ENCODE measurements at places on chromosomes 3 and 15.
A peak's percentile ranks its signal among the peaks of the same experiment; 100 is the strongest.

DNA sequence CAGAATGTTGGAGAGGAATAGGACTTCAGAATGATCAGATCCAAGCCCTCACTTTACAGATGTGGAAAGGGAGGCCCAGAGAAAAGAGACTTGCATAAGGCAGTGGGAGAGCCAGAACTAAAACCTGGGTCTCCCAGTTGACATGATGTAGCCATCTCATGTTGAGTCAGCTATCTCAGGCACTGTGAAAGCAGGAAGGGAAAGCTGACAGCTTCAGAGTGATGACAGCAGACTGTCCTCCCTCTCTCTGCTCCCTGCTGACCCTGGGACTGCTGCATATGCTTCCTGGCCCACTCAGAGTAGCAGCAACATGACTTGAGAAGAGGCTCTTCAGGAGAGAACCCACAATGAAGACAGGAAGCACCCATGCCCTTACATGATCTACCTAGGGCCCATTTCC, 14.7 kb downstream of the FHIT start:
- DNase-seq, result no peak

- no peak for DNase-seq
These were observed 91.3 kb downstream of the NBEAL2 start for GRCh38 chr3:47070770-47071169.

GRCh38 chr3:10090179-10090578, 17.9 kb downstream of the FANCD2OS start:
- no peak for DNase-seq

DNA sequence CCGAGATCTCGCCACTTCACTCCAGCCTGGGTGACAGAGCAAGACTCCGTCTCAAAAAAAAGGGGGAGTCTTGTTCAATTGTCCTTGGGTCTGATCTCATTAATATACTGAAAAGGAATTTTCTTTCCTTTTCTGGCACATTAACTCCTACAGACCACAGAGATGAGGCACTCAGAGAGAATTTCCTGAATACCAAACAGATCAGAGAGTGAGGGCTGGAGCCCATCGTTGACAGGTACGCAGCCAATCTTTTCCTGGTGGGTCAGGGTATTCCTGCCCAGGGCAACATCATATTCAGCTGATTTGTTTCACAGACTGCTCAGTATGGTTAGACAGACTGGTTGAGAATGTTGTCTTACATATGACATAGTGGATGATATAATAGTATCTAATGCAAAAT, 82.8 kb upstream of the TNFSF10 start:
- peak; percentile 97 for DNase-seq

DNA sequence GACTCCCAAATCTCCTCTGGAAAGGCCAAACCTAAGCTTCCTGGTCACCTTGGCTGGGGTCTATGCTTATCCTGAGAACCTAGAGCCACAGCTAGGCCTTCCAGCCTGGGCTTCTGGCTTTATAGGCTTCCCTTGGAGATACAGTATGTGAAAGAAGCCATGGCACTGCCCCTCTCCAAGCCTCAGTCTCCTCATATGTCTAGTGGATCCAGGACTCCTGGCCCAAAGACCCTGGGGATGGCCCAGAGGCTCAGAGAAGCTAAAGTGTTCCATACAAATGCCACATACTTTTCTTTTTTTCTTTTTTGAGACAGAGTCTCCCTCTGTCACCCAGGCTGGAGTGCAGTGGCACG, 8.6 kb downstream of the ACAA1 start:
- DNase-seq, result no peak

- no peak for DNase-seq
These were observed 125.6 kb downstream of the CD47 start for GRCh38 chr3:107965136-107965655.

DNA sequence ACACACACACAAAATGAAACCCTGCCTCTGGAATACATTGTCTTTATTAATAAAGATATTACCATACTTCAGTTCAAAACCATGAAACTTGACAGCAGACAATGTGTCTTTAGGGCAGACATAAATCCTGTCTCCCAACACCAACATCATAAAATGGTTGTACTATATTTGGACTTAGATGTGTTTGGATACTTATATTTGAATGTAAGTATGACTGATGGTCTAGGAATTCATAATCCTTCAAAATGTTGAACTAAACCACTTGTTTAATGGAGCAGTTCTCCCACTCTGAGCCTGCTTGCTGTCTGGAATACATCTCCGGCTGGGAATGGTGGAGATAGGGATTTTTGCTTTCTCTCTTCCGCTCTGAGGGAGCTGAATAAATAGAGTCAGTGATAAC, 10.6 kb downstream of the FBN1 start:
- no peak for DNase-seq

DNA sequence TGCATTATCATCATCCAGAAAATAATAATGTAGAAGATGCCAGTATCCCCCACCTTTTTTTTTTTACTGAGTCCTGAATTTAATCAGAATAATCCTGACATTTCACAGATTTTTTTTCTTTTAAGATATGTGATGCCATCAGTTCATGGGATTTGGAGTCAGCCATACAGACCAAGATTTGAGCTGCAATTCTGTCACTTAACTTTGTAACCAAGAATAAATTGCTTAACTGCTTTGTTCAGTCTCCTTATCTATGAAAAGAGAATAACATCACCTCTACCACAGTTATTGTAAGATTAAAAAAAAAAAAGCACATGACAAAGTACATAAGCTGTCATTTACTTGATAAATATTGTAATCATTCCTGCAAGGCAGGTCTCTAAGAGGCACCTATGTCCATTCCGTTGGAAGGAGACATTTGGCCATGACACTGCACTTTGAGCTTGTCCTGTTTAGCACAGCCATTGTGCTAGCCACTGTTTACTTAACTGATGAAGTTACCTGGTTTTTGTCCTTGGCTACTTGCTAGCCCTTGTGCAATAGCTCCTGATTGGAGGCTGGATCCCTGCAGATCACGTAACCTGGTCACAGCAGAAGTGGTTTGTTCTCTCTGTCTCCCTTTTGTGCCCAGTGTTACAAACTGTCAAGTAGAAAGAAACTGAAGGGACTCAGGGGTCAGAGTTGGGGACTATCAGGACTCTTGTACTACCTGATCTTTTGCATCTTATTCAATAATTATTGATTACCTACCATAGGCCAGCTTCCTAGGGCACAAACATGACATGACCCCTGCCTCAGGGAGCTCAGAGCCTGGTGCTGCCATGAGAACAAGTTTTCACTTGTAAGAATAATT, 306.0 kb downstream of the WDR72 start:
- no peak for DNase-seq
